ENCODE measurements at places on chromosomes 16 and 17.

DNA sequence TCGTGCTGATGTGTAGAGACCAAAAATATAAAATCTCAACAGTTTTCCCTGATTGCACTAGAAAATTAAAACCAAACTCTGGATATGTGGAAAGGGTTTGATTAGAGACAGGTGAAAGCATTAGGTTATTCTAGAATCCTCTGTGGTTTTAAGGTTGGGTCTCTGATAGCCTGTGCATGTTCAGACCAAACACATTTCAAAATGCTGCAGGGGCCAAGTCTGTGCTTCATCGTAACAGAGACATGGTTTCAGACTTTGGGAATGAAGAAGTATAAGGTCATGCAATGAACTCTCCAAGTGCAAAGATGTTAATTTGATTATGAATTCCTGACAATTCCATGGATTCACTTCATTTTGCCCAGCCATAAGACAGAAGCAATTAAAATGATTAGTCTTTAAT lies 261.0 kb upstream of the KCNJ16 start:
- no peak for DNase-seq

DNA sequence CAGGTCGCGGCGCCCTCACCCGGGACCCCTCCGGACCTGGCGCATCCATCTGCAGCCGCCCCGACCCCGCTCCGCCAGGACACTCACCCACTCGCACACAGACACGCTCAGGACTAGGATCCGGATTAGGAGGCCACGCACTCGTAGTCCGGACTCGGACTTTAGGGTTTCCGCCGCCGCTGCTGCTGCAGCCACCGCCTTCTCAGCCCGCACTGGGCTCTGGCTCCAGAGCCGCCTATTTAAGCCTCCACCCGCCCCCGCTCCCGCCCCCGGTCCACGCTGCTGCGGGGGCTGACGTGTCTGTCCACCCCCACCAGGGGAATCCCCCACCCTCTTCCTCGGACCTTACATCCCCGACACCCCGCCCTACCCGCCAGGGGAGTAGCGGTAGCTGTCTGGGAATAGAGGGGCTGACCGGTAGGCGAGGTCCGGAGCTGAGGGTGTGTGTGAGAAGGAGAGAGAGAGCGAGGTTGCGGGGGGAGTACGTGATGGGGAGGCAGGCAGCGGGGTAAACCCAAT lies at the start of gene RRAD:
Gene RRAD, minus strand, starts transcription at position 214 of the 519 bp plus-strand sequence. CDS start 356 bp downstream, outside the sequence.
- DNase-seq: no peak

DNA sequence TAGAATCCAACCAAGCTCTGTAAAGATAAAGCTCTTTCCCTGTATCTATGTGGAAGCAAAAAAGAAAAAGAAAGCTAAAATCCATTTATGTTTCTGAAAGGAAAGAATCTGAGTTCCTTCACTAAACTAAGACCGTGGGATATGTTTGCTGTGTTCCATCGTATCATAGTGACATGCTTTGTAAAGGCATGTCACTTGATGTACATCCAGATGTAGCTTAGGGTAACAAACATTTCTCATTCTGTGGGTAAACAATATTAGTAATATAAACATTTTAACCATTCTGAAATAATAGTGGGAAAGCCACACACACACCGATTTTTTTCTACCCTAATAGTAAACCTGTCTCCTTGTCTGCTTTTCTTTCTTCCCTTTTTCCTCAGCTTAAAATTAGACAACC lies 78.1 kb downstream of the TUBD1 start:
- DNase-seq: no peak

GRCh38 chr16:4452674-4453073 lies 21.8 kb downstream of the NMRAL1 start:
- no peak for DNase-seq

DNA sequence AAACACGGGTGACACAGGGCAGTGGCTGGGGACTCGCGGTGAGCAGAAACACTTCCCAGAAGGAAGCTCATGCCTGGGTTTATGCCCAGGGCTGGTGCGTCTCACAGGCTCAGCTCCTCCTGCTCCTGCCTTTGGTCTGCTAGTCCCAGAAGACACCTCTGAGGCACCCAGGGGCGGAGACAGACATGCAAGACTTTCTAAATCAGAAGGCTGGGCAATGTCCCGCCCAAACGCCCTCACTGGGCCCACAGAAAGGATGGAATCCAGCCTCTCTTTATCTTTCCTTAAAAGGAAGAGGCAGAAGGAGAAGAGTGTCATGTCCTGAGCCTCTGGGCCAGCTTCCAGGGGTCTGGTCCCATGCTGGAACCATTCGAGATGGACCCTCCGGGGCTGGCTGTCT lies 197.7 kb upstream of the RPL38 start:
- no peak for DNase-seq

DNA sequence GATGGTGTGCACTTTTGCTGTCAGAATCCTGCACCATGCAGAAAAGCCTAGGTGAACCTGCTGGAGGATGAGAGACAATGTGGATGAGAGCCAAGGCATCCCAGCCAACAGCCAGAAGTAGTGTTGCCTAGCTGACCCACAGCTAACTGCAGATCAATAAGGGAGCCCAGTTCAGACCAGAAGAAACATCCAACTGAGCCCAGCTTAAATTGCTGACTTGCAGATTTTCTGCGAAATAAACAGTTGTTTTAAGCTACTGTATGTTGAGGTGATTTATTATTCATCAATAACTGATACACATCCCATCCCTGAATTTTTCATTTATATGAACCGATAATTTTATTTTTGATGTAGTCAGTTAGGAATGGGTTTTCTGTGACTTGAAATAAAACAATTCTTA lies 39.2 kb upstream of the TOX3 start:
- no peak for DNase-seq

DNA sequence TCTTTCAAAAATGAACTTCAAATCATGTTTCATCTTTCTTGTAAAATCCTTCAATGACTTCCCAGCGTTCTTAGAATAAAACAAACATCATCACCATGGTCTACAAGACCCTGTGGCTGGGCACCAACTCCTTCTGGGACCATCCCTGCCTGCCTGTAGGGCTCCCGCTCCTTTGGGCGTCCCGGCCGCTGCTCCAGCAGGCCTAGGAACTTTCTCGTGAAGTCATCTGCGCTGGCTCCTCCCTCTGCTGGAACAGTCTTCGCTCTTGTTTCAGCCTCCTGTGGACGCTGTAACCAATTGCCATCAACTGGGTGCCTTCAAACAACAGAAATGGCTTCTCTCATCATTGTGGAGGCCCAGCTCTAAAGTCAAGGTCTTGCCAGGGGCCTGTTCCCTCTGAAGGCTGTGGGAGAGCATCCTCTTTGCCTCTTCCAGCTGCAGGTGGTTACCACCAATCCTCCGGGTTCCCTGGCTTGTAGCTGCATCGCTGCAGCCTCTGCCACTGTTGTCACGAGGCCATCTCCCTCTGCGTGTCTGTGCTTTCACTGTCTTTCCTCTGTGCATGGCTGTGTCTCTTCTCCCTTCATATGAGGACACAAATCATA lies 185.5 kb upstream of the SDK2 start:
- DNase-seq: no peak

DNA sequence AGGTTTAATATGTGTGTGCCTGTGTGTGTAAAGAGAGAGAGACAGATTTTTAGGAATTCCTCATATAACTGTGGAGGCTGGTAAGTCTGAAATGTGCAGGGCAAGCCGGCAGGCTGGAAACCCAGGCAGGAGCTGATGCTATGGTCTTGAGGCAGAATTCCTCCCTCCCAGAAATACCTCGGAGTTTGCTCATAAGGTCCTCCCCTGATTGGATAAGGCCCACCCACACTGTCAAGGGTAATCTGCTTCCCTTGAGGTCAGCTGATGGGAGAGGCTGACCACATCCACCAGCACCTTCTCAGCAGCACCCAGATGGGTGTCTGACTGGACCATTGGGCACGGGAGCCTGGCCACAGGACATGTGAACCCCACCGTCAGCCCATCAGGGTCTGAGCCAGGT lies 42.4 kb downstream of the C16orf95 start:
- DNase-seq: no peak

DNA sequence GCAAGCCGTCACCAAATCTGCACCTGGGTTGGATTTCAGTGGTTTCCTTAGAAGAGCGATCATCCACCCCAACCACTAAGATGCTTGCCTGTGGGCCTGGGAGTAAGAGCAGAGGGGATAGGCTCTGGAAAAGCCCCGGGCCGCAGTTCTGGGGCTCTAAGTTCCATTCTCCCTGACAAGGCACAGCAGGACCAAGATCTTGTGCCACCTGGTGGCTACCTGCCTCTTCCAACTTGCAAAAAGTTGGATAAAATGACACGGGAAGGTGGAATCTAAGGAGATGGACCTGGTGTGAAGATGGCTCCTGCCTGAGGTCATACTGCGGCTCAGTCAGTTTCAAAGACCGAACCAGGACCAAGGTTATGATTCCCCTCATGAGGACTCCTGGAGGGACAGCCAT lies 42.3 kb downstream of the ABCC12 start:
- DNase-seq: no peak

DNA sequence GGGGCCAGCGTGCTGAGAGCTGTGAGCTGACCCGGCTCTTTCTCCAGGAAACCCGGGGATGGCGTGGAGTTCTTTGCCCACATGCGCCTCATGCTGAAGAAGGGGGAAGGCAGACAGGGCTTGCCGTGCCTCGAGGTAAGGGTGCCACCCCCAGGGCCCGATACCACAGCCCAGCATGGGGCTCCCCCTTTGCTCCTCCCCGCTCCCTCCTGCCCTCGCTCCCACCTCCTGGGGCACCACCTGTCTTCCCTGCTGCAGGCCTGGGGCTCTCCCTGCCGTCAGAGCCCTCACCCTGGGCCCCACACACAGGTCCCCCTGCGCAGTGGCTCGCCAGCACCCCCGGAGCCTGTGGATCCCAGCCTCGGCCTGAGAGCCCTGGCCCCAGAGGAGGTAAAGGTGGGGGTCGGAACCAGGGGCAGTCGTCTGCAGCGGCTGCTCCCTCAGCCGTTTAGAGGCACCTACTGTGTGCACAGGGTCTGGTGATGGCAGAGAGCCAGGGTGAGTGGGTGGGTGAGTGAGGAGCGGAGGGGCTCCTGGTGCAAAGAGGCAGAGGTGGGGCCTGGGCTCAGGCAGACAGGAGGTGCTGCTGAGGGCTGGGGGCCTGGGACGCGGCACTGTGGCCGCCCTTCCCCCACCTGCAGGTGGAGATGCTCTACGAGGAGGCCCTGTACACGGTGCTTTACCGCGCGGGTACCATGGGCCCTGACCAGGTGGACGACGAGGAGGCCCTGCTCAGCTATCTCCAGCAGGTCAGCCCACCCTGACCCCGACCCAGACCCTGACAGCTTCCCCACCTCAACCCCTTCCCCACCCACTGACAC lies 5.6 kb downstream of the BAIAP3 start:
- DNase-seq: no peak

DNA sequence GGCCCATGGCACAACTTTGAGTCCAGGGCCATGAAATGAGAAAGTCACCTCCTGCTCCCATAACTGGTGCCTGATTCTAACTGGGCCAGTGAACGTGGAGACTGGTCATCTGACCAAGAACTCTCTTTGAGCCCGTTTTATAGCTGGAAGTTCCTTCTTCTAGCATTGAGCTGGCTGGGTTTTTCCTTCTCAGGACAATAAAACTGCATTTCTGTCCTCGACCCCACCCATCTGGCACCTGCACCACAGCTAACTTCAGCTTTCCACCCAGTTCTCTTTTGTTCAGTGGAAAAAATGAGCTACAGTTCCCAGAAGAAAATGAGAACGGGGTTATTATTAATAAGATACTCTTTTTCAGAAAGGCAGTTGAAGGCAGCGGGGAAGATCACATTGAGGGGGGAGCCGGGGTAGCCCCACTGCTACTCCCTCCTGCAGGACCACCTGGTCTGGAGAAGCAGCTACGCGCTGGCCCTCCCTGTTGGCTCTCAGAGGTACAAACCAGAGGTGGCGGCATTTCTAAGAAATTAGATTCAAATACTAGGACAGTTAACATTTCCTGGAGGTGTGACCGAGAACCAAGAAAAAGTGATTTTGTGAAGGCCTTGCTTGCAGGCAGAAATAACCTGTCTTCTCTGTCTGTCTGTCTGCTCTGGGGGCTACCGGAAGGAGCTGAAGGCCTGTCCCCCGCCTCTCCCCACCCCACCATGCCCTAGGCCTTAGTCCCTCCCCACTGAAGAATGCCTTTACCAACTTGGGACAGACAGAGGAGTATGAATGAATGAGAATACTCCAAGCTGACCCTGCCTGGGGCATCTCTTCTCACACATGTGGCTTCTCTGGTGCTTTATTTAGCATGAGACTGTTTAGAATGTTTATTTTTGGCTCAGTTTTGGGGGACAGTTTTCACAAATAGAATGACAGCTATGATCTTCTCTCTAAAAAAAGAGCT lies 123.9 kb downstream of the XYLT1 start:
- no peak for DNase-seq

DNA sequence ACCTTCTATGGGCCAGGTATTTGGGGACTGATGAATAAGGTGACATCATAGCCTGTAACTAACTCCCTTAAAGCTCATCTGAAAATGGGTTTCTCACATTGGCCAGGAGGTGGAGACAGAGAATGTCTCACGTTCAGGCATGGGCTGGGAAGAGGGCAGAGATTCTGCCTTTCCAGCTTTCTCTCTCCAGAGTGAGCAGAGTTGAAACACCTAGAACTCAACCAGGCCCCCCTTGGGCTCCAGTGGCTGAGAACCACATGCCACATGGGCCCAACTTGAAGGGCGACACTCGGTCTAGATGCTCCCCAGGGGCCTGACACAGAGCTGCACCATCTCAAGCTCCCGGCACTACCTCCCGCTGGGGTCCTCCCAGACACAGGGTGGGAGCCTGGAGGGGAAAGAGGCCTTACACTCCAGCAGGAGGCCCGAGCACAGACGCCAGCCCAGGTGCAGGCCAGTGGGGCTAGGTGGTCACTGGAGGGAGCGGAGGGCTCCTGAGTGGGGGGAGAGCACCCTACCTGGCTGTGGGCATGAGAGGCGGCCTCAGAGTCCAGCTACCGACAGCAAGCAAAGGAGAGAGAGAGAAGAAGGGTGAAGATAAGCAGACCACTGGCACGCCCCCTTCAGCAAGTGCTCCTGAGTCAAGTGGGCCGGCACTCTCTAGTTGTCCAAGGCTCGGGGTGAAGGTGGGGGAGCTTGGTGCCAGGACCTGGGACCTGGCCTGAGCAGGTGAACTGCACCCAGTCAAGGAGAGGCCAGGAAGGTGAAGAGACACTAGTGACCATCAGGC lies 55.9 kb downstream of the MYO18A start:
- DNase-seq: peak; percentile 76
